ENCODE measurements at places on chromosomes 5 and 9.

DNA sequence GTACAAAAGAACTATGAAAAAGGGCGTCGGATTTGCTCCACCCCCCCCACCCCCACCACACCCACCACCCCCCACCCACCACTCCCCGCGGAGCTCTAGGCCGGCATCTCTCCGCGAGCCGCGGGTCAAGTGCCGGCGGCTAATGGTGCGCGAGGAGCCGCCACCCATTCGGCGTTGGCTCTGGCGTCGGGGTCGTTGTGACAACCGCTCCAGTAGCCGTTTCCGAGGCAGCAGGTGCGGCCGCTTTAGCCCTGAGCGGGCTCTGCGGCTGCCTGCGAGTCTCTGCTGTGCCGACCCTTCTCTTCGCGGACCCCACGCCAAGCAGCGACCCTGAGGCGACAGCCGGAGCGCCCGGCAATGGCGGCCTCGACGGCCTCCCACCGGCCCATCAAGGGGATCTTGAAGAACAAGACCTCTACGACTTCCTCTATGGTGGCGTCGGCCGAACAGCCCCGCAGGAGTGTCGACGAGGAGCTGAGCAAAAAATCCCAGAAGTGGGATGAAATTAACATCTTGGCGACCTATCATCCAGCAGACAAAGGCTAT is at the start of gene PPP1R2B:
Gene PPP1R2B (plus strand): TSS at position 90 of the 546 bp plus-strand sequence. CDS start 268 bp downstream, at position 358.
- DNase-seq: no peak

GRCh38 chr9:99451112-99451606 is 229.1 kb downstream of the SEC61B start:
- DNase-seq: peak; percentile 70

GRCh38 chr5:67724412-67725135 is 491.0 kb upstream of the PIK3R1 start:
- no peak for DNase-seq

DNA sequence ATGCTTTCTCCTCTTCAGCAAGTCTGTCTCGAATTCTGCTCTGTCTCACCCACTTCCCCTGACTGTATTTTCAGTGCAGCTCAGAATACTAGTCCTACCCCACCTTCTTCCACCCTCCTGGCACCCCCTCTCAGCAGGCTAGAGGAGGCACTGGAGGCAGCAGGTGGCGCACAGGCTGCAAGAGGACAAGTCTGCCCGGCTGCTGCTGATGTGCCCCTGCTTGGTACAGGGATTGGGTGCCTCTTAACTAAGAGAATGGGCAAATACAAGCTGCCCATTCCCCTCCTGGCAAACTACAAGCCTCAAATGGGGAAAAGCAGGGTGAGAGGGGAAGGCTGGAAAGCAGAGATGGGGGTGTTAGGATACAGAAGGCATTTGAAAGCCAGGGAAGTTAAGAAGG is 5.1 kb downstream of the TLN1 start:
- DNase-seq: peak; percentile 68

DNA sequence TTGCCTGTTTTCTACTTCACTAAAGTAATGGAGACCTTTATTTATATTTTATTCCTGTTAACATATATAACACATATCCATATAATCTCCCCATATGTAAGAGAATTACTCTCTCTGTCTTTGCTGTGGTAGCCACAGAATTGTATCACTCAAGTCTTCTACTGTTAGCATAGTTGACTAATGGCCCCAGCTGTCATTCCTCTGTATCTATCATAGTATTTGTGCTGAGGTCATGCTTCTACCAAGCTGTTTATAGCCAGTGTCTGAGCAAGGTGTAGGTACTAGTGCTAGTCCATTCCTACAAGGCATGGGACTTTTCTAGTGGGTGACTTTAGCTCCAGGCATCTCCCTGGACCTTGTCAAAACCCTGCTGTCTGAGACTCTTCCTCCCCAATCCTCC is 244.1 kb downstream of the KIAA0825 start:
- DNase-seq: no peak

GRCh38 chr5:146947181-146947941 is 68.8 kb upstream of the PPP2R2B start:
- DNase-seq: no peak

DNA sequence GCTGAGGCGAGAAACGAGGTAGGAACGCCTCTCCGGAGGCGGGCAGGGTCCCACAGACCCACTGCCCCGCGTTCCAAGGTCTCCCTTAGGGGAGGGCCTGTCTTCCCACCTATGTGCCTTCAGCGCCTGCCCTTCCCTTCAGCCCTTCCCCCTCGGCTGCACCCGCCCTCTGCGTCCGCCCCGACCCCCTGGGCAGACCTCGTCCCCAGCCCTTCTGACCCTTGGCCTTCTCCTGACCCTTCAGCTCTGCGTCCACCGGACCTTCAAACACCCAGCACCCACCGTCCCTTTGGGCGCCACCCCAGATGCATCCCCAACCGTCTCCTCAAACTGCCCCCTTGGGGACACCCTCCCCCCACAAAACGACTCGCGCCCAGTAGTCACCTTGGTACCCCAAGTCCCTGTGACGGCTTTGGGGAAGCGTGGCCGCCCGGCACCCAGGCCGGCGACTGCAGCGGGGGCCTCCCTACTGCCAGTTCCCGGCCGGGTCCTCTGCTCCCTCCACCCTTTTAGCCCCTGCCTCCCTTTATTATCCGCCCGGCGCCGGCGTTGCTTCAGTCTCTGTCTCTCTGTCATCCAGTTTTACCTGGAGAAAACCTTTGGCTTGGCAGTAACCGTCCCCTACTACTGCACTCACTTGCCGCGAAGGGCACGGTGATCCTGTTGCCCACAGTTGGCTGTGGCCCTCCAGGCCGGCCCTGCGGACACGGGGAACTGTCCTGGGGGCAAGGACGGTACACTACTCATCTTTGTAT is 421 bp downstream of the RUSC2 start:
- DNase-seq: no peak

DNA sequence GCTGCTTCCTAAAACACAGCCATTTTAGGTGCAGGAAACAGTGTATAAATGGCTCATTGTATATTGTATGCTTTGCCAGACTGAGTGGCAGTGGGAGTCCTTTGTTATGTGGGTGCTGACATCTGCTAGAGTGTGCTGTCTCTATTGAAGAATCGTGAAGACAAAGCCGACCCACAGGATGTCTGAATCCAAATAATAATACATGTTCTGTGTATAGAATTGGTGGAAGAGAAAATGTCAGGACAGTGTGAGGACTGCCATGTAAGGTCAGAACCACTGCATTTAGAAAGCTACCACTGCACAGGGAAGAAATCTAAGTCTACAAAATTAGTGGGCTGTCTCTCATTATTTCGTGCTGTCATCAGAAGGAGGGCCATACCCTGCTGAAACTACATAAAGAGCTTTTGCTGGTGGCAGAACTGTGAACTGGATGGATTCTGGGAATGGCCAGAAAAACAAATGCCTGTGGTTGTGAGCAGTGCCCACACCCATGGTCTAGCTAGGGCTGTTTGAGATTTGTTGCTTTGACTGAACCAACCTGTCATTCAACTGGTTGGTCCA is 2.5 kb downstream of the IL7R start:
- DNase-seq: peak; percentile 74

DNA sequence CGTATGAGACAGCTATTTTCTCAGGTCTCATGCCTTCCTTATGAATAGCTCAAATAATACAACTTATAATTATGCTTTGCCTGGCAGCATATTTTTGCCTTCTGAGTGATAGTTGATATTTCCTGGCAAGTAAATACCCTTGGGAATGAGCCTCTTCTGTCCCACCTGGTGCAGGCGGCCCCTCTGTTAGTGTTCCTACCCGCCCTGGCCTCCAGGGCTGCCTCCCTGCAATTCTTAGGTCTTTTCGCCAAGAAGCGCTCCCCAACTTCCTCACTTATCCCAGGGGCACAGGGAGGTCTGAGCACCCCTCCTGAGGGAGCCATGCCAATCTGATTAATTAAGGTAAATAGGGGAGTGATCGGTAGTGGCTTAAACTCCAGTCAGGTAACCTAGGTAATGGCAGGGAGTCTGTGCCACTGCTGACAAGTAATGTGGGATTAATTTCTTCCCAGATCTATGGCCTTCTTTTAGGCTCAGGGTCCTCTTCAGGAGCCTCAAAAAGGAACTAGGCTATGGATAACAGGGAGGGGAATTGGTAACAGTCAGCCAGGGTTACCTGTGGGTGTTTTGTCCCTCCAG is 81.5 kb downstream of the GALNT10 start:
- DNase-seq: no peak

GRCh38 chr9:99366621-99367020 is 144.5 kb downstream of the SEC61B start:
- DNase-seq: peak; percentile 40

GRCh38 chr5:154346427-154346826 is 99.4 kb upstream of the SAP30L start:
- peak; percentile 15 for DNase-seq

DNA sequence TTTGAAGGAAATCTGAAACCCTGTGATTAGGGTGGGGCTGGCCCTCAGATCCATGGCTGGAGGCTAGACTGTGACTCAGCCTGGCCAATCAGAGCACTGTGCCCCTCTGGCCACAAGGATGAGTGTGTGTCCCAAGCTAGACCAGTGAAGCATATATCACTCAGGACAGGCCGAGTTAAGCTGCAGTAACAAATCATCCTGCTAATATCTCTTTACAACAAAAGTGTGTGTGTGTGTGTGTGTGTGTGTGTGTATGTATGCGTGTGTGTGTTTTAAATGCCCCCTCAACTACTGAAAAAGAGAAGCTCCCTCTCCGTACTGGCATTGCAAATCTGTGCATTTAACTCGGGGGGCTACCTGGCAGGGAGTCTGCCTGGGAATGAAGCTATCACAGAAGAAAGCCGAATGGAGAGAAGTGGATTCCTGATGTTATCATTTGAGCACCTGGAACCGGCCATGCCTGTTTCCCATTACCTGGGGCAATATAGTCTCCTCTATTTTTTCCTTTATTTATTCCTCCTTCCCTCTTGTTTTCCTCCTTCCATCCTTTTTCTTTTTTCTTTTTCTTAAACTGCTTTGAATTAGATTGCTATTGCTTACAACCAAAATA is 25.6 kb downstream of the STC2 start:
- DNase-seq: peak; percentile 79

DNA sequence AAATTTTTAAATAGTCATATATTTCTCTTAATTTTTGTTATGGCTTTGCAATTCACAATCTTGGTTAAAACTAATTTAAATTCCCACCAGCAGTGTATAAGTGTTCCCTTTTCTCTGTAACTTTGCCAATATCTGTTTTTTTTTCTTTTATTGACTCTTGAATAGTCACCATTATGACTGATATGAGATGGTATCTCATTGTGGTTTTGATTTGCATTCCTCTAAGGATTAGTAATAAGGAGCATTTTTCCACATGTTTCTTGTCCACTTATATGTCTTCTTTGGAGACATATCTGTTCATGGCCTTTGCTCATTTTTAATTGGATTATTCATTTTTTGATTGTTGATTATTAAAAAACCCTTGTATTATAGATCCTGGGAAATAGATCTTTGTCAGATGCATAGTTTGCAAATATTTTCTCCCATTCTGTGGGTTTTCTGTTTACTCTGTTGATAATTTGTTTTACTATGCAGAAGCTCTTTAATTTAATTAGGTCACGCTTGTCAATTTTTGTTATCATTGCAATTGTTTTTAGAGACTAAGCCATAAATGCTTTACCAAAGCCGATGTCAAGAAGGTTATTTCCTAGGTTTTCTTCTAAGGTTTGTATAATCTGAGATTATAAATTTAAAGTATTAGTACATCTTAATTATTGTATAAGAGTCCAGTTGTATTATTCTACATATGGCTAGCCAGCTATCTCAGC is 610.9 kb downstream of the CHSY3 start:
- DNase-seq: peak; percentile 51

DNA sequence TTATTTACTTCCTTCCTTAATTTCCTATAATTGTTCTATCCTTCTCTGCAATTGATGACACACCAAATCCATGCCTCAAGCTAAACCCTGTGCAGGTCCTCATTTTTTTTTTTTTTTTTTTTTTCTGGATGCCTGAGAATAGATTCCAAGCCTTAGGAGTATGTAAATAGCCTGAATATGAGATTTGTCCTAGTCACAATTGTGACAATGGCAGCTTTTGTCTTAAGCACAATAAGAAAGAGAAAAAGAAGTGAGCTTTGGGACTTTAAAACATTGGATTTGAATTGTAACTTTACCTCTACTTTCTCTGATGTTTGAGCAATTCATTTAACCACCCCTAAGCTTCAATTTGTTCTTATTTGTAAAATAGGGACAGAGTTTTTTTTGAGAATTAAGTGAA is 280.5 kb downstream of the TUSC1 start:
- DNase-seq: no peak

DNA sequence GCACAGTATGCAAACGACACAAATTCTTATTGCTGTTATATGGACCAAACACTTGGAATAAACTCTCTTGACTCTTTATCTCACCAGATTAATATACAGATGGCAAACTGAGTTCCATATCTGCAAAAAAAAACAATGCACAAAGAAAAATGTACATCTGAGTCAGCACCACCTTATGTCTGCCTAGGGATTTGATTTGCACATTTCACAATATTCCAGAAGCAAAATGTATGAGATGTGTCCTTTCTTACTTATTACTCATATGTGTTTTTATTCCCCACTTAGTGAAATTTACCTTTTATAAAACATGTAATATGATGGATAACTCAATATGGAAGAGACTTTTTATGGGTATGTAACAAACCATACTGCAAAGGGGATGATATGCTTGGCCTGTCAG is 236.9 kb downstream of the GLIS3 start:
- DNase-seq: peak; percentile 29

DNA sequence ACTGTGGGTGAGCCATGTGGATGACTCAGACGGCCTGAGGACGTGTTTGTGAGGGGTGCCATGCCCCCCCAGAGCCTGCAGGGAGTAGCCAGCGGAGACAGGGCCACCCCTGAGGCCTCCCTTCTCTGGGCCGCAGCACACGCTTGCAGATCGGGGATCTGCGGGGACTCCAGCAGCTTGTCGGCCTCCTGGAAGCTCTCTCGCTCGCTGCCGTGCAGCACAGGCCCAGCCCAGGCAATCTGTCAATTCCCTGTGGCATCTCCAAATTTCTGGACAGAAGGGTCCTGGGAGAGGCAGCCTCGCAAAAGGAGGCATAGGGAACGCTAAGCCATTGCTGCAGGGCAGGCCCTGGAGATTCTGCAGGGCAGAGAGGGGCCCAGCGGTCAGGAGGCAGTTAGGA is 21.2 kb downstream of the FLT4 start:
- DNase-seq: no peak

GRCh38 chr5:173785866-173786265 is 102.3 kb upstream of the CPEB4 start:
- no peak for DNase-seq

DNA sequence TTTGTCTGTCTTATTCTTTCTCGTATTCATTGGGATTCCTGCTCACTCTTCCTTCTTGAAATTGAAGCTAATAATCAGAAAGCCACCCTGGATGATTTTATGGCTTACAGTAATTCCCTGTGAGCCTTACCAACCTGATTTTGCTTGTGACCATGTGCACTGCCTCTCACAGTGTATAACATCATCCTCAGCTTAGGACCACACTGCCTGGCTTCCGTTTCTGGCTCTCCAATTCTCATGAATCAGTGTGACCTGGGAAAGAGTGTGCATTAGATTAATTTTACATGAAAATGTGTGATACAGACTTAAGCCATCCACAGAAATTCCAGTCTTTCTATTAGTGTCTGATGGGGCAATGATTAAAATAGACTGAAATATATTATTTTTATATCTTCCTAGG is 126.8 kb upstream of the DMRT1 start:
- no peak for DNase-seq
